Activated T-helper 9 cell treated with anti-CD3 and anti-CD28 coated beads, Interleukin-2, amount 50 U/mL, for 16 hours (primary cell): ENCODE measurements at places on chromosomes 11 and 22.

- peak; percentile 38 for DNase-seq
Observed at GRCh38 chr22:23178512-23179254, 1.6 kb upstream of the BCR start.

DNA sequence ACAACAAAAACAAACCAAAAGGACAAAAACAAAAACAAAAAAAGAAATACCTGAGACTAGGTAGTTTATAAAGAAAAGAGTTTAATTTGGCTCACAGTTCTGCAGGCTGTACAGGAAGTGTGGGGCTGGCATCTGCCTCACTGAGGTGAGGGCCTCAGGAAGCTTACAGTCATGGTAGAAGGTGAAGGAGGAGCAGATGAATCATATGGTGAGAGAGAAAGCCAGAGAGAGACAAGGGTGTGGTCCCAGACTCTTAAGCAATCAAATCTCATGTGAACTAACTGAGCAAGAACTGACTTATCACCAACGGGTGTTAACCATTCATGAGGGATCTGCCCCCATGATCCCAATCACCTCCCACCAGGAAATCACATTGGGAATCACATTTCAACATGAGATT lies 58.8 kb upstream of the ZBED5 start:
- DNase-seq, result no peak

GRCh38 chr11:121611242-121611641 lies 158.5 kb upstream of the SORL1-AS1 start:
- no peak for DNase-seq

DNA sequence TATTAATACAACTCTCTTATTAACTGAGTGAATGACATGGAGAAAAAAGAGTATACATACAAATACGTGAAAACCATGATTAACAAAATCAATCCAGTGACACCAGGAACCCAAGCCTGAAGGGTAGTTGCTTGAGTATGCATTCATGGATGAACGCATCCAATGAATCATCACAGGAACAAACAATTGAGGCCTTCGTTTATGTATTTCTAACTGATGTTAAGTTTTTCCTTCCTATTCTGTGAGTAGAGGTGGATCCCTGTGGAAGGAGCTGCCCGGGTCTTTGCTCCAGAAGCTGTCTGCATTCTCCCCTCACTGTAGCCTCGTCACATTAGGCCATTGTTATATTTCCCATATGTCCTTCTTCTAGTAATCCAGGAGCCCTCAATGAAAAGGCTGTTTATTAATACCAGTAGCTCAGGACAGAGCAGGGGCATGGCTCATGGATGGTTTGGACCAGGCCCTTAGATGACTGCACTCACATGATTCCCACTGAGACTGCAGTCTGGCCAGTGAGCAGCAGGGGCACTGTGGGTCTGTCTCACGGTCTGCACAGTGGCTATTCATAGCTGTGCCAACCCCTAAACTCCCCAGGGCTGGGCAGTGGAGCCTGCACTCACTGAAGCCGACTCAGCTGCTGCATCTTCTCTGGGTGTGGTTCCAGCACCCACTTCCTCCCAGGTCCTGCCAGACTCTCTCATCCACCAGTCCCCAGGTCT lies 128.1 kb upstream of the TOP3B start:
- DNase-seq, result no peak

- no peak for DNase-seq
Observed at GRCh38 chr22:39422101-39422500, 22.5 kb downstream of the TAB1 start.

GRCh38 chr11:70038034-70038834 lies 39.9 kb upstream of the ANO1 start:
- DNase-seq, result no peak

DNA sequence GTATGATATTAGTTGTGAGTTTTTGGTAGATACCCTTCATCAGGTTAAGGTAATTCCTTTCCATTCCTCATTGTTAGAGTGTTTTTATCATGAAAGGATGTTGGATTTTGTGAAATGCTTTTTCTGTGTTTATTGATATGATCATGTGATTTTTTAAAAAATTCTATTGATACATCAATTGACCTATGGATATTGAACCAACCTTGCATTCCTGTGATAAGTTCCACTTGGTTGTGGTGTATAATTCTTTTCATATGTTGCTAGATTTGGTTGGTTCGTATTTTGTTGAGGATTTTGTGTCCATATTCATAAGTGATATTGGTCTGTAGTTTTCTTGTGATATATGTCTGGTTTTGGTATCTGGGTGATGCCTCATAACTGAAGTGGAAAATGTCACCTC lies 6.7 kb downstream of the ANKRD13D start:
- no peak for DNase-seq

DNA sequence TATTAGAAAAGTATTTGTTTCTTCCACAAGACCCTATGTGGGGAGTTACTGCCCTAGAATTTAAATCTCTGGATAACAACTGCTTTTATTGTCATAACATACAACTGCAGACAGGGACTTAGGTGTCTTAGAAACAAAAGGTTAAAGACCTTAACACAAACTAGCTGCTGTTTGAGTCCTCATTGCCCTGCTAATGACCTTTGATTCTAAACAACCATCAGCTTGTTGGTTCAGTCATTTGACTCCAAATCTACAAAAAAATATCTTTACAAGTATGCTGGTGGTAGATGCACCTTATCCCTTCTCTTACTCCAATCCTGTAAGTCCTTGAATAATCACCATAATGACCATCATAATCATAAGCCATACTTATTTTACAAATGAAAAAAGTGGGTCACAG lies 377.4 kb upstream of the PITPNB start:
- no peak for DNase-seq

DNA sequence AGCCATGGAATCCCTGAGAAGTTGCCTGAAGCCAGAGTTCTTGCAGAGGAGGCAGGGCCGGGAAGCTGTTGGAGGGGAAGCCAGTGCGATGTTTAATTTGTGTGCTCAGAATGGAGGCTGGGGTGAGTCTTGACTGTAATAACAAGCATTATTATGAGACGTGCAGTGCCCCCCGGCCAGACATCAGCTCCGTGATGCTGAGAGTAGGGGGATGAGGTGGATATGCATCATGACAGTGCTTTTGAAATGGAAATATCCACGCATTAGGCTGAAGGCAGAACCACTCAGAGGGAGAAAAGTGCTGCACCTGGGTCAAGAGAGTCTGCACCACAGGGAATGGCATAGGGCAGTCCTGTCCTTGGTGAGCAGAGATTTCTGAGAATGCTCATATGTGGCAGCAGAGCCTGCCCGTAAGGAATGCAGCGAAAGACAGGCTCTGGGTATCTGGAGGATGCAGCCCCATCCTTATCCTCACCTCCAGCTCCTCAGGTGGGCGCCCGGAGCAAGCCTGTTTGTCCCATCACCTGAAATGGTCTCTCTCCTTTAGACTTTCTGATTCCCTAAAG lies 37.6 kb upstream of the SEZ6L start:
- DNase-seq, result no peak
